Right renal cortex interstitium (tissue), 3 donors: ENCODE measurements at places on chromosomes 3 and 15. TPM values are rescaled to one million over a fixed set of nuclear protein-coding genes. Genes with fewer than 3 reads are reported as not detected.

Gene POTEB
- polyA plus RNA-seq = not detected

Gene BMF
- 39.2 TPM for polyA plus RNA-seq

Gene APBA2
- polyA plus RNA-seq = 11.8 TPM

Gene SPSB4
- polyA plus RNA-seq = 17.5 TPM

Gene SAMD7
- polyA plus RNA-seq = not detected

Gene STARD5
- polyA plus RNA-seq = 4.8 TPM

Gene NXPE3
- polyA plus RNA-seq = 6.8 TPM

Gene P2RY14
- polyA plus RNA-seq = 1.0 TPM

Gene NEIL1
- 15.0 TPM for polyA plus RNA-seq

Gene GP5
- 0.47 TPM for polyA plus RNA-seq

Gene HAPLN3
- 2.2 TPM for polyA plus RNA-seq

Gene MFN1
- 63.1 TPM for polyA plus RNA-seq
